ENCODE measurements at places on chromosomes 2 and 18.

DNA sequence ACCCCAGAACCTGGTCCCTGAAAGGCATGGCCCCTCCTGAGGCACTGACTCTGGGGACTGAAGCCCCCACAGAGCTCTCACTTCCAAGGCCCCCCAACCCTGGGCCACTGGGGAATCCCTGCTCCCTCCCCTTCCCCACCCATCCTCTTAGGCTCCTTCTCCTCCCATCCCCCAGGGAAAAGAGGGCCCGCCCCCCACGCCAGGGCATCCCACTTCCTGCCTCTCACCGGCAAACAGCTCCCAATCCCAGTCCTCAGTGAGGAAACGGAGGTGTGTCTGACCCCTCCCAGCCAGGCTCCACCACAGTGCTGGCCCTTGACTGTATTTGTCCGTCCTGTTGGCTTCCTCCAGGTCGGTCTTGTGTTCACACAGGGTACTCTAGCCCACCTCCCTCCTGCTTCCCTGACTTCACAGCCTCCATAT, 35.0 kb upstream of the PTMA start:
- peak; percentile 80 for DNase-seq

DNA sequence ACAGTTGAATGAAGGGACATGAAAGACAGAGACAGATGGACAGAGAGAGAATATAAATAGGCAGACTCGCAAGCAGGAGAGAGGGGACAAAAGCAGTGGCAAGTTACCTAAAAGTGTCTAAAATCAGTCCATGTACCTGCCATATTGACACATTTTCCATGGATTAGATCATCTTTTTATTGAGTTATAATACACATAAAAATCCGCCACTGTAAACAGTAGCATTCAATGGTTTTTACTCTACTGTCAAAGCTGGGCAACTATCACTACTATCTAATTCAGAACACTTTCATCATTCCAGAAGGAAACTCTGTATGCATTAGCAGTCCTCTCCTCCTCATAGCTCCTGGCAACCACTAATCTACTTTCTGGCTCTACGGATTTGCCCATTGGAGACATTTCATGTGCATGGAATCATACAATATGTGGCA, 10.1 kb downstream of the CFAP210 start:
- no peak for DNase-seq

- no peak for DNase-seq
Observed at GRCh38 chr2:66346231-66346664, 88.7 kb upstream of the MEIS1 start.

DNA sequence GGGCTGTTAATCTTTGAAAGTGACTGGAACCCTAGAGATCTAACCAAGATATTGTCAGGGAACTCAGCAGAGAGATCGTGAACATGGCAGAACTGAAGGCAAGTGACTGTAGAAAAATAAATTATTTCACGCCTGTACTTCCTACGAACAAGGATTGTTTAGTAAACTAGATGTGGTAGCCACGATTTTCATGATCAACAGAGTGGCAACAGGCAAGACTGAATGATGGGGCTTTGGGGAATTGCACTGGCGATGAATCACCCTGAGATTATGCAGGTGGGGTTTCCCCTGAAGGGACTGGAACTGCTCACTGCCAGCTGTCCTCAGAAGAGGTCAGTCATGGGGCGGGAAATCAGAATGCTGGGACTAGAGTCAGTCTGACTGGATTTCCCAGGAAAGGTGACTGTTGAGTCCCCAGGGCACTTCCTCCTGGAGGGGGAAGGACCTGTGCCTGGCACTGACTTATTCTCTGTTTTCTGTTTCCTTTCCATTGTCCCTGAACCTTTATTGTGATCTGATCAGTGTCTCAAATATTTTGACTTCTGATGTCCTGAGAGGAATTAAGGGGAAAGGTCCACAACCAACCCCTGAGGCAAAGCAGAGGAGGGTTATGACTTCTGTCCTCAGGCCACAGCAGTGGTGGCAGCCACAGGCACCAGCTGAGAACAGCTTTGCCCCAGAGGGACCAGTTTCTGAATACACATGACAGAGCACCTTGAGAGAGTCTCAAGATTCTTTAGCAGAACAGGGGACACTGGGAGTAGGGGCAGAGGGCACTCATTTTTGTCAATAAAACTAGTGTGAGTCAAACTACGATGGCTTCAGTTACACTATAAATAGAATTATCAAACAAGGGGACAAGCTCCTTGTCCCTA, 70.0 kb downstream of the NAB1 start:
- DNase-seq, result peak; percentile 81

DNA sequence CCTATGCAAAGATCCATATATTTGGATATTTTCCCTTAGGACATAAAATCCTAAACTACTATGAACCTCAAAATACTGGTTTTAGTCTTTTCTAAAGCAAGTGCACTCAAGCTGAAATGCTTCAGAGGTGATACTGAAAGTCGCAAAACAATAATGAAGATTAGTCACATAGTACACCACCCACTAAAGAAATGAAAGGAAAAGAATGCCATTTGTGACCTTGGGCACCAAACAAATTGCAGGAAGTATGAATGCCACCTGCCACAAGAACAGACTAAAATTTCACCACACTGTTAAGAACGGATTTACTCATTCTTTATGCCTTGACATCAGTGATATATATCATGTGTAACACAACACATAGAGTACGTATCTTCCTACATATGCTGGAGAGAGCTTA, 161.5 kb downstream of the ZNF521 start:
- DNase-seq, result no peak

GRCh38 chr2:224925061-224925809, 117.0 kb downstream of the DOCK10 start:
- no peak for DNase-seq

DNA sequence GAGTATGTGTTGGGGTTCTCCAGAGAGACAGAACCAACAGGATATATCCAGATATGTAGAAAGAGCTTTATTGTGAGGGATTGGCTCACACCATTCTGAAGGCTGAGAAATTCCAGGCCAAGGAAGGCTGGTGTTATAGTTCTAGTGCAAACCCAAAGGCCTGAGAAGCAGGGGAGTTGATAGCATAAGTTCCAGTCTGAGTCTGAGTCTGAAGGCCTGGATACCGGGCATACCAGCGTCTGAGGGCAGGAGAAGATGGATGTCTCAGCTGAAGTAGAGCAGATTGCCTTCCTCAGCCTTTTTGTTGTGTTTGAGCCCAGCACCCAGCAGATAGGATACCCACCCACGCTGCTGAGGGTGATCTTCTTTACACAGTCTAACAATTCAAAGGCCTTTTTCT, 211.7 kb upstream of the RASGRP3 start:
- DNase-seq, result no peak

DNA sequence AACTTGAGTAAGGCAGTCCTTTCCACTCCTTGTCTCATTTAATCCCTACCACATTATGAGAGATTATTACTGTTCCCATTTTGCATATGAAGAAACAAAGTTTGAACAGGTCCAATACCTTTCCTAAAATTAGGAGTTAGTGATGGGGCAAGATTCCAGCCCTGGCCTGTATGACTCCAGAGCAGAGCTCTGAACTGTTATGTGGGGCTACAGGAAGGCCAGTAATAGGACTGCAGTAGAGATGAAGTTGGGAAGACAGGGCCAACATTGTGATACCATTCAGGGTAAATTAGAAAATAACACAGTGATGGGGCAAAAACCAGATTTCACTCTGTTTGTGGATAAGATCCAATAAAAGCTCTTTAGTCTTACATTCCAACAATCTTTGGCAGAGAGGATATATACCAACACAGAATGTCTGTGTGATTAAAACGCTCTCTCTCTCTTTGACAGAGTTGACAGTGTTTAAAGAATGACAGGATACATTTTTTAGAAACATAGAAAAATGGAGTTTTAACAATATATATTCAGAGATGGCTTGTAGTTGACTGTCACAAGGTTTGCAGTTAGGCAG, 22.7 kb downstream of the KATNAL2 start:
- no peak for DNase-seq

Data from HT-29 (cell line).